ENCODE measurements at places on chromosomes 7 and 10.

DNA sequence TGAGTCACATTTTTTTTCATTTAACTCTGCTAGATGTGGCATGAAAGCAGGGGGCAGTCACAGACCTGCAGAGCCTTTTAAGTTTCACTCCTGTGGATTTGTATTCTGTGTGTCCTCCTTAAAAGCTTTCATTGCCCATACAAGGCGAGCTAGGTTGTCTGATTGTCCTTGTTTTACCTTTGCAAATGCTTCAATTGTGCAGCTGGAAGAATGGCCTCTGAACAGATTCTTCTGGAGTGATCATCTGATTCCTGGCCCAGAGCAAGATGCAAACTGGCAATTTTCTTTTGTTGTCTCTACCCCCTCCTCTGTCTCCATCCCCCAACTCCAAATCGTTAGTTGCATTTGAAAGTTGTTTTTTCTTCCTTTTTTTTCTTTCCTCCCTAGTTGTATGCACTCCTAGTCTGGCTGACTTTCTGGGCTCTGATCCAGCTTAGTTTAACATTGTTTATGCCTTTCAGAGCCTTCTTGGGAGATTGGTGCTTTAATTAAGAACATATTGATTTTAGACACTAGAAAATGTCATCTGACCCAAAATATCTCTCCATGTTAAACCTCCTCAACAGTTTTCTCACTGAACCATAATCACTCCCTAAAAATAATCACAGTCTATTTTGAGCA, 150.2 kb downstream of the REEP3 start:
- peak; percentile 80 for DNase-seq

- DNase-seq = no peak
These were observed 51.5 kb upstream of the RSBN1L start for GRCh38 chr7:77644774-77645173.

- no peak for DNase-seq
These were observed 63.8 kb downstream of the COL26A1 start for GRCh38 chr7:101426303-101427011.

- DNase-seq = no peak
These were observed 108.5 kb downstream of the RAB18 start for GRCh38 chr10:27612551-27613035.

- DNase-seq = peak; percentile 63
These were observed 149.2 kb downstream of the PRKAG2 start for GRCh38 chr7:151727579-151728285.

- peak; percentile 82 for DNase-seq
These were observed 44.0 kb upstream of the HPSE2 start for GRCh38 chr10:99279626-99280111.

DNA sequence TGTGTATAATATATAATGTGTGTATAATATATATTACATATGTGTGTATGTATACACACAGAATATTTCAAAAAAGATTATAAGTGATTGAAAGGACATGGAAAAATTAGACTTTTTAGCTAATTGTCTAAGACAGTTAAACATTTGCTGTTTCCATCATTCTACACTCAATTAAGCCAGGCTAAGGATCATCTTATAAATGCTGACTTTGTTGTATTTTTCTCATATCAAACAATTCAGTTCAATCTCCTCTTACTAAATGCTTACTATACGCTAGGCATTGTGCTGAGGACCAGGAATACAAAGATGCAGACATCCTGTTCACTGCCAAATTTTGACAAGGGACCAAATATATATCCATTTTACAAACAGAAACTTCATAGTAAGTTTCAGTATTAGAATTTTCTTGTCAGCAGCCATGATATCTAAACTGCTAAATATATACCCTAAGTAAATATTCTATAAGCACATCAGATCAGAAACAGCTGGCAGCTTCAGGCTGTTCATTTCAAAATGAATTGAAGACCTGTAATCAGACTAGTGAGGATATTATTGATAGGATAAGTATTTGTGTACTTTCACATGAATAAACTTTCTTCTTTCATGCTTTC, 10.3 kb upstream of the LRRN3 start:
- no peak for DNase-seq

- DNase-seq = no peak
These were observed 846.8 kb downstream of the IPMK start for GRCh38 chr10:57420881-57421280.

DNA sequence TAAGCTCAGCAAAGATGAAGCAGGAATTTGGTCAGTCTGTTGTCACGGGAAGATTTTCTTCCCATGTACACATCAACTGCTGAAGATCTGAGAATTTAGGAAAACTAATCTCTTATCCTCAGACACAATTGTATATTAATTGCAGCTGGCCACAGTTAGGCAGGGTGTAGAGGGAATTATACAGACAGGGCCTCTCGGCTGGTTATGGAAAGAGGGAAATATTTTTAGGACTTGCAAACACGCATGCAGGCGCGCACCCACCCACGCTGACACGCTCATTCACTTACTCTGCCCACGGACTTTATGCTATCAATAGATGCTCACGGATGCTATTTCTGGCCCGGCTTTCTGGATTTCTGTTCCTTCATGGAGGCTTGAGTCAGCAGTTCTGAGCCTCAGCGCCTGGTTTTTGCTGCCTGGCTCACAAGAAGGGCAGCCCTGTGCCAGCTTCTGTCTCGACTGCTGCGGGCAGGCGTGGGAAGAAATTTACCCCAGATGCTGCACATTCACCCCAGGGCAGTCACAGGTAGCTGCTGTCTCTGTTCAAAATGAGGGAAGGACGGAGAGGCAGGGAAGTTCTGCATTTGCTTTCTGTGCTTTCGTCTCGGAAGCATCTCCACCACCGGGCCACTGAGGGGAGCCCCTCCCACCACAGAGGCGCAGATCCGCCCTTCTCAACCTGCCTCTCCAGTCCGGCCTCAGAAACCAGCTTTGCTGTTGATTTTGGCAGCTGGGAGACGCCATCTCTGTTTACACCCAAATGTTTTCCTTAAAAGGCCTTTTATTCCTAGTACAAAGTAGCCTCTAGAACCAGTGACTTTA, 116.3 kb upstream of the BTBD16 start:
- DNase-seq = peak; percentile 74

DNA sequence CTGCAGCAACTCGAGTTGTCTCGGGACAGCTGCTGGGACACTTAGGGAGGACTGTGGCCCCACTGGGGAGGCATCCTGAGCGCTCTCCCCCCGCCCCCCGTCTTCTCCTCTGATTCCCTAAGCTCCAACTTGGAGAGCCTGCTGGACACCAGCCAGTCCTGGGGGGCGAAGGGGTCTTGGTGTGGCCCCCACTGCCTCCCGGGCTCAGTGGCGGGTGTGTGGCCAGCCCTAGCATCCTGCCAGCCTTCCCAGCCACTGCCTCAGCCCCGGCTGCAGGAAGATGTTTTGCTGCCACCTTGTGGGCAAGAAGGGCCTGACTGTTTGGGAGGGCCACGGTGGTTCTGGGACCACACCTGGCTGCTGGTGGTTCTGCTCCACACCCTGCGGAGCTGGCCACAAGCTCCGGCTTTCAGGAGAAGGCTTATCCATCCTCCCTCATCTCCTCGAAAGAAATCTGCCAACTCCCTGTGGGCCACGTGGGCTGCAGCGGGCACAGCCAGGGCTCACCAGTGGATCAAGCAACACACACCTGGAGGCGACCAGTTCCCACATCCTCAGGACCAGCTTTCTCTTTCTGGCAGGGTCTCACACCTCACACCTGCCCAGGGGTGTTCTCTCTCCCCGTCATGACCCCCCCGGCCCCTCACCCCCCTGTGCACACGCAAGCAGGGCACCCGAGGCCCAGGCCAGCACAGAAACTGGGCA, 24.8 kb downstream of the AGAP3 start:
- peak; percentile 88 for DNase-seq

- DNase-seq = no peak
These were observed 118.9 kb downstream of the INPP5A start for GRCh38 chr10:132656283-132657126.

DNA sequence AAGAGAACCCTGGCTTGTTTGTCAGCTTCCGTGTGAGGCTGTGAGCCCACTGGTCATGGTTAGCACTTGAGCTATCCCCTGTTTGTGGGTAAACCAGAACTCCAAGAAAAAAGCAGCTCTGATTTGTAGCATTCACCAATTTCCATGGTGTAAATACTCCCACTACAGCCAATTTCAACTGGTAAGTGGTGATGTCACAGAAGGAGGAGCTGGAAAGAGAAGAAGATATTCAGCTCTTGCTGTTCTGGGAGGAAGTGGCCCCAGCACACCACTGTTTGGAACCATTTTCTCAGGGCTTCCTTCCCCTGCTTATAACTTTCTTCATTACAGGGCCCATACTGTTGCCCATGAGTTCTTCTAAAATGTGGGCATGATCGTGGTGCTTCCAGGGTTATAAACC, 500.1 kb upstream of the ZMIZ1 start:
- no peak for DNase-seq

GRCh38 chr10:55169493-55169892, 368.5 kb upstream of the PCDH15 start:
- DNase-seq = no peak

- DNase-seq = no peak
These were observed 74.3 kb upstream of the MKX start for GRCh38 chr10:27819781-27820531.
